Gastroesophageal sphincter (tissue), 4 donors: ENCODE measurements at places on chromosomes 1 and 21. TPM values are rescaled to one million over a fixed set of nuclear protein-coding genes. Genes with fewer than 3 reads are reported as not detected.

LPAR3 gene
- total RNA-seq, result not detected

ARID4B gene
- total RNA-seq, result 31.6 TPM

CORT gene
- not detected for total RNA-seq

ANXA9 gene
- total RNA-seq, result not detected

RHBG gene
- not detected for total RNA-seq

CTSE gene
- total RNA-seq, result not detected
